ENCODE measurements at places on chromosomes 5 and 9.

DNA sequence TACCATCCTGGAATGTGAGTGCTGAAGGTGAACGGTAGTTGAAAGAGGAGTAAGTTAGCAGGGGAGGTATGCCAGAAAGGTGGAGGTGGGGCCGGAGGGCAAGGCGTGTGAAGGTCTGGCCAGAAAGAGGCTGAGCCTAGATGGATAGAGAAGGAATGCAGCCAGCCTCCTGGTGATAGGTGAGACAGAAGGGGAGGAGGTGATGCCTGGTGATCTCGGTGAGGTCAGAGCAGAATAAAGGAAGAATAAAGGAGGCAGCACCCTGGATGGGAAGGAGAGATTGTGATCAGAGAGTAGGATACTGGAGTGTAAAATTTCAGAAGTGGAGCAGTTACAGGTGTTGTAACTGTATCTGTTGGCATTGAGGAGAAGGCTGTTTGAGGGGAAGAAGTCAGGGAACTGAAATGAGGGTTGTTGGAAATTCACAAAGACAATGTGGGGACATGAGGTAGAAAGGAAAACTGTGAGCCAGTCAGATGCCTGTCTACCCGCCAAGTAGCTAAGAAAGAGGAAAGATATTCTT is 2.0 kb downstream of the GNG10 start:
- no peak for DNase-seq

DNA sequence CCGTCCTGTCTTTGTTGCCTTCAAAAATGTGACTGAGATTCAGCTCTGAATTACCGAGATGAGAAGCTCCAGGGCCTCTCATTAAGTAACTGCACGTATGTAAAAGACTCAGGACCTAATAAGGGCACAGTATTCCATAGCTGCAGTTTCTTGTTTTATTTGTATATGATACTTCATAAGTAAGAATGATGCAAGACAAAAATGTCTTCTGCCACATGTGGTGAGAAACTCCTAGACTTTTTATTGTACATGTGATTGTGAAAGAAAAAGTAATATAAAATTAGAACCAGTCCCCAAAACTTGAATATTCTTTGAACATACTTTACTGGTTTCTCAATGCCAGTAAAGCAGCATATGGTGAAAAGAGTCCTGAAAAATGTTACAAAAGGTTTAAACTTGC is 110.1 kb upstream of the OTULINL start:
- no peak for DNase-seq

DNA sequence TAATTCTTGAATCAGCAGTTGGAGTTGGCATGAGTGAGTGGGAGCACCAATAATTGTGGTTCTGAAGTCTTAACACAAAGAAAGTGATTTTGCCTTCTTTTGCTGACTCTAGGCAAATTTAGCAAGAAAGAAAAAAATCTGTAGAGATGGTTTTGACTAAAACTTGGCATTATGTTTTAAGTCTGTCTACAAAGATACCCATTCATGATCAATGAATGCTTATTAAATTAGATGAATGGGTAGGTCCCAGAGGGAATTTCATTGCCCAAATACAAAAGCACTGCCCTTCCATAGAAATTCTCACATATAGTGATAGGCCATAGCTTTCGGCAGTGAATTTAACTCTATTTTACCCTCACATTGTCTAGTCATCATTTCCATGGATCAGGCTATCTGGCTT is 428.6 kb upstream of the ADAMTSL1 start:
- no peak for DNase-seq

- DNase-seq: no peak
These were observed 294.8 kb downstream of the ASTN2 start for GRCh38 chr9:117120061-117120460.

- DNase-seq: no peak
These were observed 3.1 kb downstream of the ARHGEF39 start for GRCh38 chr9:35661756-35662350.

DNA sequence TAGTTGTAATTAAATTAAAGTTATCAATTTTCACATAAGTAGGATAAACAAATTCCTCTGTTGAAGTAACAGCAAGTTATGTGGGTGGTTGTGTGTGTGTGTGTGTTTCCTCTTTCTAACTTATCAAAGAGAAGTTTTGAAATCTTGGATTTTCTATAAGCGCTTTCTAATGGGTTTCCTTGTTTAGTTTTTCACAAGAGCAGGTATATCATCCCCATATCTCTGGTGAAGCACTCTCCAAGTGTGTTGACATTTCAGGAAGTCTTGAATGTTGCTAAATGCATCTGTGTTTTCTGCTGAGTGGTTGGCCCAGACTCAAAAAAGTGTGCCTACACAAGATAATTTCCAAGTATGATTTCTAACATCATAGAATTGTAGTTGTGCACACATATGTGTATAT is 43.3 kb downstream of the PRDM6 start:
- no peak for DNase-seq

DNA sequence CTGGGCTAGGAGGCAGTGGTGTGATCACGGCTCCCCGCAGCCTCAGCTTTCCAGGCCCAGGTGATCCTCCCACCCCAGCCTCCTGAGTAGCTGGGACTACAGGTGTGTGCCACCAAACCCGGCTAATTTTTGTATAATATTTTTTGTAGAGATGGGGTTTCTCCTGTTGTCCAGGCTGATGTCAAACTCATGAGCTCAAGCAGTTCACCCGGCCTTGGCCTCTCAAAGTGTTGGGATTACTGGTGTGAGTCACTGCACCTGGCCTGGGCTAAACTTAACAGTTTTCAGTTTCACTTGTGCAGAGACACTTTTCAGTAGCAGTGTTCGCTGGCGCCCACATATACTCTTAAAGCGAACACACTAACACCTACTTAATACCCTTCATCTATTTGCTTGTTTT is 205.6 kb upstream of the ZNF608 start:
- DNase-seq: no peak

GRCh38 chr5:9533562-9534364 is 12.1 kb downstream of the SEMA5A start:
- DNase-seq: no peak
